ENCODE measurements at places on chromosomes 4 and X. TPM values are rescaled to one million over a fixed set of nuclear protein-coding genes. Genes with fewer than 3 reads are reported as not detected.

GRCh38 chr4:54513204-54513603, 144.6 kb upstream of the KIT start:
- DNase-seq, result no peak

DNA sequence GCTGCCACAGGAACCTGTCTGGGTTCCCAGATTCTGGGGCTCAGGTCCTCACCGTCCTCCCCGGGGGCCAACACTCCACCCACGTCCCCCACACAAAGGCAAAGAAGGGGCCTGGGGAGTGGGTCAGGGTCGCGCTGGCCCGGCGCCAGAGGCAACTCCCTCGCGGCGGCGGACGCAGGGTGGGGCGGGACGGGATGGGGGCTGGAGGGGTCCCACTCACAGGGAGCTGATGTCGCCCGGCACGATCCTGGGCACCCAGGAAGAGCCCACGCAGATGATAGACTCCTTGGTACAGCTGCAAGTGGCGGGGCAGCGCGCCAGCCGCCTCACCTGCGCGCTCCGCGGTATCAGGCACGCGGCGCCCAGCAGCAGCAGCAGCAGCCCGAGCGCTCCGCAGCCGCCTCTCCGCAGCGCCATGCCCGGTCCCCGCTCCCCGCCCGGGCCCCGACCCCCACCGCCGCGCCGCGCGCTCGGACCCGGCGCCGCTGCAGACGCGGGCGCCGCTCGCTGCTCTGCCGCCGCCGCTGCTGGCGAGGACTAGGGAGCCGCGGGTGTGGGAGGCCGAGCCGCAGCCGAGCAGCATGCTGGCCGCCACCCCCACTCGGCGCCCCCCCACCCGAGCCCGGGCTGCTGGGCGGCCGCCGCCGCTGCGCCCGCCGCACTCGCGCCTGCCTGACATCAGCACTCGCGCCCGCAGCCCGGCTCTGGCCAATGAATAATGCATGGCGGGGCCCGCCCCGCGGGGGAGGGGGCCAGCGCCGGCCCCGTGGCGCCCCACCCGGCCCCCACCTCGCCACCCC, at the start of gene LGI2:
TSS of gene LGI2 (minus strand) at position 670 of the 800 bp plus-strand sequence. CDS start at position 417, 253 bp downstream.
- peak; percentile 83 for DNase-seq

GRCh38 chr4:78058591-78059523, 1.7 kb downstream of the FRAS1 start:
- DNase-seq, result peak; percentile 82

- no peak for DNase-seq
Observed at GRCh38 chrX:50881028-50881427, 29.5 kb upstream of the BMP15 start.

DNA sequence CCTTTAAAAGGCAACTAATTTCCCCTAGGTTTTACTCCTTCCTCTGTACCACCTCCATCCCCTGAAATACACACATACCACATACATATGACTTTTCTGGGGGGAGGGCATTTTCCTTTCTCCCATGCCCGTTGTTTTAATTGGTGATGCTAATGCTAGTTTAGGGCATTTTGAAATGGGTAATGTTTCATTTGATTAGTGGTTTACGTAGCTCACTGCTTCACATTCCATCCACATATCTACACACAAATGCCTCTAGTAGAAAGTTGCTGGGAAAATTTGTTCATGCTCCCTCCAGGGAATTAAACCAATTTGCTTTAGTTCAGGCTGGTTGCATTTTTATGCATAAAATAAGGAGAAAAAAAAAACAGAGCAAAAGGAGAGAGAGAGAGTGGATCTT, 231.2 kb downstream of the FRAS1 start:
- no peak for DNase-seq

GRCh38 chr4:8311101-8312068, 41.8 kb downstream of the HTRA3 start:
- DNase-seq, result no peak

DNA sequence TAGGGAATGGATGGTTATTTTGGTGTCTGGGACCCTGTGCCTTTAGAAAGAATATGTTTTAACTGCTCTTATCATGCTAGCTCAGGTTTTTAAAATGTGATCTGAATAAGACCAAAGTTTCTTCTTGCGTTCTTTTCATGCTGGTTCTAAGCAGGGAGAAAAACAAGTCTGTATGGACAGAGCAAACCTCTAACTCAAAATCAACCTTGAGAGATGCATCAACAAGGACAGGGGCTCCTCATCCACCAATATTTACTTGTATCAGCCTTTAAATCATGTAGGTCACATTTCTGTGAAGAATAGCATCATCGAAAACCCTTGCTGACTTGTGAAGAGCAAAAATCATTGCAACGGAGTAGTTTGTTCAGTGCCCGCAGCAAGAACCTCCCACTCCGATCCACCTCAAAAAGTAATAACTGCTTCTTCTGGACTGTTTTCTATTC, 1.2 kb downstream of the ATP10D start:
- DNase-seq, result no peak

- no peak for DNase-seq
Observed at GRCh38 chr4:185794637-185795036, 17.4 kb downstream of the SORBS2 start.

- no peak for DNase-seq
Observed at GRCh38 chr4:167711517-167711916, 380.8 kb upstream of the ANXA10 start.

GRCh38 chr4:185470501-185471195, 885 bp downstream of the CCDC110 start:
- DNase-seq, result peak; percentile 76

DNA sequence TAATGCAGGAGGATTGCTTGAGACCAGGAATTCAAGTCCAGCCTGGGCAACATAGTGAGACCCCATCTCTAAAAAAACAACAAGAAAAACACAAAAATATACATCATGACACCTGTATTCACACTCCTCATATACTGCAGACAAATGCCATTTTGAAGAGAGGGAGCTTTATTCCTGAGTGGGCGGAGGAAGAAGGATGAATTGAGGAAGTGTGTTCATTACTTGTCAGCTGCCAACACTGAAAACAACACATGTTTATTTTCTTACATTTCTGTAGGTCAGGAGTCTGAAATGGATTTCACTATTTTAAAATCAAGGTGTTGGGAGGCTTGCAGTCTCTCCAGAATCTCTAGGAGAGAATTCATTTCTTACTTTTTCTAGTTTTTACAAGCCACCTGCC, 47.2 kb upstream of the CD99 start:
- no peak for DNase-seq

DNA sequence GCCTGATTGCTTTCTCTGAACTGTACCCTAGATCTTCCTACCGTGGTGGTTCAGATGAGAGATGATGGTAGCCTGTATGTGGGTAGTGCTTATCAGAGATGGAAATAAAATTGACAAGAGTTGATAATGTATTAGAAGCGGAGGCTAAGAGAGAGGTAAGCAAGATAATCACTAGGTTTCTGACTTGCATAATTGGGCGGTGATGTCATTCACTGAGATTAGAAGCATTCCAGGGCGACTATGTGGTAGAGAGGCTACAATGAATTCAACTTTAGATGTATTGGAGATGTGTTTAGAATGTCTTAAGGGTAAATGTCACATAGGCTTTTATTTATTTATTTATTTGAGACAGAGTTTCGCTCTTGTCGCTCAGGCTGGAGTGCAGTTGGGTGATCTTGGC, 415 bp upstream of the TENM3 start:
- no peak for DNase-seq

GRCh38 chrX:129953334-129953648, 29.1 kb upstream of the BCORL1 start:
- DNase-seq, result no peak

GRCh38 chrX:2391869-2392606, 108.7 kb downstream of the DHRSX start:
- no peak for DNase-seq

DNA sequence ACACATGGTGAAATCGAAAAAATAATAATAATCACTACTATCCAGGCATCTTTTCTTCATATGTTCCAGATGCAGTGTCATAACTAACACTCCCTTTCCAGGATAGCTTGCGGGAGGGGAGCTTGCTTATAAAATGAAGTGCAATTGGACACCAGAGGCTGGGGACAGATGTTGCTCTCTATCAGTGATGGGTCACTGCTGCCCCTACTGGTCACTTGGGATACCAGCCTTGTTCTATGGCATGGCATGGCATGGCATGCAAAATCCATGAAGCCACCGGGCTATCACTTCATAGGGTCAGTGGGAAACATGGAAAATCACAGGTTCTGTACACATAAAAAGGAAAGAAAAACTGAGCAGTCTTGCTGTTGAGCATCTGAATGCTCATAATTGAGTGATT, 168.1 kb downstream of the GLRA2 start:
- DNase-seq, result peak; percentile 31

DNA sequence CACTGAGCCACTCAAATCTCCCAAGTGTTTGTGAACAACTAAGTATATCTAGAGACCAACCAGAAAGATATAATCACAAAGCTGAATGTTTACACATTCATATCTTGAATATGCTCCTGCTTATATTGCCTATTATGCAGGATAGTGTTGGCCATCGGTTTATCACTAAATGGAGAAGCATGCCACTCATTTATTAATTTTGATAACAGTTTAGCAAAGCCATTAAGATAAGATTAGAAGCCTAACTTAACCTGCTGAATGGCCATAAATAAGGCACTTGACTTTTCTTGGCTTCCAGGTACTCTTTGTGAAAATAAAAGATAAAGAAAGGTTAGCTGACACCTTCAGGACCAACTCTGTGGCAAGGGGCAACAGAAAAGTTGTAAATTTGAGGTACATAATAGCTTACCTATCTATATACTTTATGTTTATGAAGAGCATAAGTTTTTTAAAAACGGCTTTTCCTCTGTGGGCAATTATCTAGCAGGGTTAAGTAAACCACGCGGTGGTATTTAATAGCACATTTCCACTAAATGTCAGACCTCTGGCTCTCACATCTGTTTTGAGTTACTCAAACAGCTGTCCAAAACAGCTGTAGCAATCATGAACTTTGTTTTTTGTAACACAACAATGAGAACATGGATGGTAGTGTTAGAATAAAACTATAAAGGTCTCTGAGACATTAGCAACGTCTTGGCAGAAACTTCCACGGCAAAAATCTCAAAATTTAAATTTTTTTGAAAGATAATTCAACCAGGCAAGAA, 58.8 kb upstream of the FTHL17 start:
- no peak for DNase-seq

- DNase-seq, result peak; percentile 68
Observed at GRCh38 chrX:51837921-51838320, 55.5 kb upstream of the MAGED1 start.

DNA sequence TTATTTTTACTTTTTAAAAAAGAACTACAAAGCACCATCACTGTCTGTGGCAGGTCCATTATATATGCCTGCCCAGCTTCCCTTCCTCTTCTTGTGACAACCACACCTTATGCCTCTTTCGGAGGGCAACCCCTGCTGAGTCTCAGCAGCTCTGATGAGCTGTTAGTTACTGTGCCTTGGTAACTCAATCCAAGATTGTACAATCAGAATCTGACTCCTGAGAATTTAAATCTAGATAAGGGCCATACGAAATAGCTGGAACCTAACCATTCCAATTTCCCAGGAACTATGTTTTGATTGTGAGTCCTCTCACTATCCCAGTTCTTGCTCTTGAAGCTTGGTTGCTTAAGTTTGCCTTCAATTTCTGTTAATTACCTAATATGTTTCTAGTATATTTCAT, 61.9 kb downstream of the ADAMTS3 start:
- no peak for DNase-seq

DNA sequence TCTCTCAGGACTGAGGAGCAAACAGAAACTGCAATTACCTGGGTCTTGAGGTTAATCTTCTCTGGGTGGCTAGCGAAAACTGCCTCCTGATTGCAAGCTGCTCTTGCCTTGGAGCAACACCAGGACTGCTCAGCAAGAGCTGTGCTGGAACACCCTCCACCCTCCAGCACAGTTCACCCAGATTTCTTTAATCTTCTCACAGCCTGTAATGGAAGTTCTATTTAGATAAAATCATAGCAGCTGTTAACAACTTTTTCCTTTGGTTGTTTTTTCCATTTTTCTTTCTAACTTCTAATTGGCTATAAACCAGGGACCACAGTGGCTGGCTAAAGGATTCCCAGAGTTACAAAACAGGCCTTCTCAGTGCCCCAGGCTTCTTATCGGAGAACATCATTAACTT, 36.3 kb downstream of the OPHN1 start:
- DNase-seq, result no peak

The SMARCA5 gene
- 15.2 TPM for total RNA-seq

The PSAPL1 gene
- 14.8 TPM for total RNA-seq

The NIPAL1 gene
- total RNA-seq, result 6.8 TPM

The GLRA2 gene
- not detected for total RNA-seq

The SRPX gene
- total RNA-seq, result 65.8 TPM

The SLC4A4 gene
- 18.7 TPM for total RNA-seq

The XK gene
- 10.5 TPM for total RNA-seq
